Activated CD4-positive, alpha-beta T cell treated with anti-CD3 and anti-CD28 coated beads, Interleukin-2, amount 50 U/mL, for 48 hours (primary cell): ENCODE measurements at places on chromosomes 2 and 18.

DNA sequence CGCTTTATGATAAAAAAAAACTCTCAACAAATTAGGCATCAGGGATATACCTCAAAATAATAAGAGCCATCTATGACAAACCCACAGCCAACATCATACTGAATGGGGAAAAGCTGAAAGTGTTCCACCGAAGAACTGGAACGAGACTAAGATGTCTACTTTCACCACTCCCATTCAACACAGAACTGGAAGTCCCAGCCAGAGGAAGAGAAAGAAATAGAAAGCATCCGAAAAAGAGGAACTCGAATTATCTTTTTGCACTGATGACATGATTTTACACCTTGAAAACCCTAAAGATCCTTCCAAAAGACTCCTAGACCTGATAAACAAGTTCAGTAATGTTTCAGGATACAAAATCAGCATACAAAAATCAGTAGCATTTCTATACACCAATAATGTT lies 121.6 kb downstream of the ZRANB3 start:
- DNase-seq = no peak

GRCh38 chr2:188327518-188328213 lies 36.0 kb downstream of the GULP1 start:
- DNase-seq = no peak

GRCh38 chr18:3634250-3634939 lies 184.4 kb downstream of the TGIF1 start:
- no peak for DNase-seq

- no peak for DNase-seq
These were observed 224.1 kb downstream of the MTX2 start for GRCh38 chr2:176493226-176493825.

GRCh38 chr2:168244318-168244717 lies 3.1 kb downstream of the STK39 start:
- peak; percentile 49 for DNase-seq

DNA sequence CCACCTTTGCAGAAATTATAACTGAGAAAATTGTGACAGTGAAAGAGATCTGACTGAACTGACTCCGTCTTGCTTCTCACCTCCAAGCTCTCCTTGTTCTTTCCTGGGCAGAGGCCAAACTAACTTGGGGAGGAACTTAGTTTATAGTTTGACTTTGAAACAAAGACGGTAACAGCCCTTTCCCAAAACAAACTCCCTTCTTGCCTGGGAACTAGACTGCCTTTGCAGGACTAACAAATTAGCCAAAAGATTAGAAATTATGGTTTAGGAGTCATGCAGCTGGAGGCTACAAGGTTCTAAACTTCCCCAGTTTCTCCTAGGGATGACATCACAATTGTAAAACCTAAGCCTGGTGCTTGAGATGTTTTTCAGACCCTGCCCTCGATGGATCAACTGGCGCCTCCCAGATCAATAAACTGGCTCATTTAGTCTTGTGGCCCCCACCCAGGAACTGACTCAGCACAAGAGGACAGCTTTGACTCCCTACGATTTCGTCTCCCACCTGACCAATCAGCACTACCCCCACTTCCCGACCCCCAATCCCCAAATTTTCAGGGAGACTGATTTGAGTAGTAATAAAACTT lies 137.7 kb downstream of the ALPK2 start:
- no peak for DNase-seq

- DNase-seq = no peak
These were observed 15.2 kb upstream of the SLC8A1 start for GRCh38 chr2:40466935-40467572.

- no peak for DNase-seq
These were observed 358.6 kb upstream of the DLGAP1 start for GRCh38 chr18:4813708-4814107.

- no peak for DNase-seq
These were observed 177.9 kb downstream of the FAM124B start for GRCh38 chr2:224223851-224224555.

- DNase-seq = no peak
These were observed 41.2 kb downstream of the MCFD2 start for GRCh38 chr2:46874236-46874929.

DNA sequence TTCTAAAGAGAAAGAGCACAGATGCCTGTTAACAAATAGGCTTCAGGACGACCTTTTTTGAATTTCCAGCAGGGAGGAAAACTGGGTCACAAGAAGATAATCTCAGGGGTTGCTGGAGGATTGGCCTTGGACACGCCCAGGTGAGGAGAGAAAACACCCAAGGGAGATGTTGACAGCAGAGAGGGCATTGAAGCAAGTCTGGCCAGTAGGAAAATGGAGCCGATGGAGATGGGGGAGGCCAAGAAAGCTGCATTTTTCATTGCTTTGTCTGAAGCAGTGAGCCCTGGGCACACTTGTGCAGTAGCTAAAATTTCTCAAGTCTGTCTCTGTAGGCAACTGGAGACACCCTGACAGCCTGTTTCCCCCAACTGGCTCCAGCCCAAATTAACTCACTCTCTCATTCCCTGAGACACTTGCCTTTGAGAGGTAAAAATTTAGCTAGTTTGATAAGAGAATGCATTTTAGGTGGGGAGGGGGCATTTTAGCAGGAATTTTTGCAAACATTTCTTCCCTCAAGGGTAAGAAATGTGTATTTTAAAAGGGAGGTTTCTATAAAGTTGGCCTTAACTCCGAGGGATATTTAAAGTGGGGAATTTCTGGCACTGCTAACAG lies 165.5 kb downstream of the TGIF1 start:
- no peak for DNase-seq

- DNase-seq = no peak
These were observed 12.8 kb upstream of the SMCHD1 start for GRCh38 chr18:2642771-2643170.

GRCh38 chr18:66630831-66631230 lies 26.9 kb upstream of the CDH19 start:
- no peak for DNase-seq

DNA sequence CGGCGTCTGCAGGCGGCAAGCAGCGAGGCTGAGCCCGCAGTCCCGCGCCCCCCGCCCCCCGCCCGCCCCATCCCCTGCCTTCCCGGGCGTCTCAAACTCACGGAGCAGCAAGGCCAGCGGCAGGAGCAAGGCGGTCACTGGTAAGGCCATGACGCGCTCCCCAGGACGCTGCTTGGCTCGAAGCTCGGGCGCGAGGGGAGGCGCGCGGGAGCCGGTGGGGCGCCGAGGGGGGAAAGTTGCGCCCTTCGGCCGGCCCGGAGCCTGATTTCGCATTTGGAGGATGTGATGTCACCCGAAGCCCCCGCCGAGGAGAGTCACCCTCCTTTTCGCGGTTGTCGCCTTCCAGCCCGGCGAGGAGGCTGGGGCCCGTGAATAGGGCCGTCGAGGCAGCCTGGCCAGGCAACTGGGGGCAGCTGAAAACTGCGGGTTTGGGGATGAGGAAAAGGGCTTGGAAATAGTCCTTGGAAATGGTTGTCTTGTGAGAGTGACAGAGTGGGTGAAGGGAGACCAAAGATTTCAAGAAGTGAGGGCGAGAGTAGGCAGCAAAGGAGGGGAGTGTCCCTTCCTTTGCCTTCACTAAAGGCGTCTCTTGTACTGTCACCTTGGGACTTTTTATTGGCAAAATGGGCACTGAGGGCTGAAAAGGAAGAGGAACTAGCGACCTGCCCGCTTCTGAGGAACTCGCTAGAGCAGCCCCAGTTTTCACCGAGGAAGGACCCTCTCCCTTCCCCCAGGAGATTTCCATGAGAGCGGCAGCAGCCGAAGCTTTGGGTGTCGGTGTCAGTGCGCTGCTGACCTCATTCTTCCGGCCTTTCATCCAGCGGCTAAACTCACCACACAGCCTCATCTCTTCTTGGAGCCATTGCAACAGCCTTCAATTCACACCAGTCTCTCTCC lies at the start of gene CD8A:
TSS of gene CD8A (minus strand) at position 238 of the 897 bp plus-strand sequence. CDS start at position 150, 88 bp downstream.
- no peak for DNase-seq

GRCh38 chr2:187419808-187420207 lies 28.2 kb downstream of the CALCRL start:
- DNase-seq = no peak

GRCh38 chr2:45596761-45597160 lies 14.3 kb downstream of the SRBD1 start:
- DNase-seq = no peak

DNA sequence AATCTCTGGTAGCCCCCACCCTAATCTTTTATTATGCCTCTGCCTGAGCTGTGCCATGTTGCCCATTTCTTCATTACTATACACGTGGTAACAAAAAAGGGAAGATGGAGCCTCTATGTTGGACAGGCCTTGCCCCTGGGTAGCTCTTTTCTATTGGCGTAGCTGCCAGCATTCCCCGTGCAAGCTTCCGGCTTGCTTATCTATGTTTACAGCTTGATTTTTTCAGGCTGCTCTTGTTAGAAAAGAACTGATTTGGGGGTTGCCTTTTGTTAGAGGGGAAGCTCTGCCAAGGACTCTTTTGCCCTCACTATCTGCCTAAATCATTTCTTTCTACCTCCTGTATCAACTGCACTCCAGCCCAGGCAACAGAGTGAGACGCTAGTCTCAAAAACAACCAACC lies 45.5 kb upstream of the ZSWIM2 start:
- no peak for DNase-seq

DNA sequence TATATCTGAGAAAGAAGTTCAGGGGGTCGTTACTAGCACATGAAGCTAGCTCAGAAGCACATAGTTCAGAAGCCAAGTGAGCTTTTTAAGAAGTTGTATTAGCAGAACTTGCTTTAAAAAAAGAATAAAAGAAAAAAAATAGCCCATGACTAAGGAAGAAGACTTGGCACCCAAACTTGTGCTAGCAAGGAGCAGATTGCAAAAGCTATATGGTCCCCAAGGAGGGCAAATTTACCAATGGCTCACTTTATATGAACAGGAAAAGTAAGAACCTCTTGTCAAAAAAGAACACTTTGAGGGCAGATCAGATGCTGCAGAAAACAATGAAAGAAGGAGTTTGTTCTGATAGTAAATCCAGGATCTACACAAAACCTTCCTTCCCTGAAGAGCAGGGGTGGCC lies 486.5 kb upstream of the ACVR2A start:
- no peak for DNase-seq

DNA sequence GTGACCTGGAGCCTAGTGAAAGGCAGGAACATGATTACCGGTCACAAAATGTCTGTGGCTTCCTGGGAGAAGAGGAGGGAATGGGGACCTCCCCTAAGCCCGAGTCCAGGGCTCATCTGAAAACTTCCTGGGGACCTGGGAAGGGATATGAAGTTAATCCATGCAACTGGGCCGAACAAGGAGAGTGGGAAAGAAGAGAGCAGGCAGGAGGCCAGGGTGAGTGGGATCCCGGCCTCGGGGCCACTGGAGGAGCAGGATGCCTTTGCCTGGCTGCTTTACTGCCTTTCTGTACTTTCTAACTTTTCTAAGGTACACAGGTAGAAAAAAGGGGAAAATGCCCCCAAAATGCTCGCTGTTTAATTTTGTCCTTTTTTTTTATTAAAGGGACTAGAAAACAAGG lies 43.4 kb upstream of the MAL start:
- DNase-seq = no peak

DNA sequence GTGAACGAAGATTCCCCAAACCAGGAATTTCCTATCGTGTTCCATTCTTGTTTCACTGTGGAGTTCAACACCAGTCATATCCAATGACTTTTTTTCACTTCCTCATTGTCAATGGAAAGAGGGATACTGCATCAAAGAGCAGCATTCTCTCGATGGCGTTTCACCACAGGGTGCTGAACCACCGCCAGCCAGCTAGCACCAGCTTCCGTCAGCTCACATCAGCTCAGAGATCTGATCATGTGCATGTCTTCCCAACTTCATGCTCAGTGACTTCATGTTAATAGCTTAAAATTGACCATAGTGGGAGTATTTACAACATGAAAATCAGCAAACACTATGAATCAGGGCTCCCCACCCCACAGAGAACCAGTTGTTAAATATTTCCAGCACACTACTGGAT lies 359.9 kb downstream of the TNS1 start:
- no peak for DNase-seq

DNA sequence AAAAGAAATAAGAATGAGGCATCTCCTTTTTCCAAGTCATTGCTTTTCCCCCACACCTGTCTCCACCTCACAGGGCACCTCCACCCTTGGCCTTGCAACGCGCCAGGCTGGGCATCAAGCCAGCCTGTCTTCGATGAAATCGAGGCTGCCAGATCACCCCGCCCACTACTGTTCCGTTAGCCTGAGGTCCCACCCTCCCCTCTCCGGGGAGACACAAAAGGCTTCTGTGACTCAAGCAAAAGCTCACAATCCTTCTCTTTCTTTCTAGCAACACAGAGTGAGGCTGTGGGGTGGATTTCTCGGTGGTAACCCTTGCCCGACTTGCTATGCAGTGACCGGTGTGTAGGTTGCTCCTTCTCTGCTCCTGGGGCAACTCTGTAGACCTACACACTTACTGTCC lies 9.9 kb downstream of the TNP1 start:
- no peak for DNase-seq

- DNase-seq = no peak
These were observed 33.1 kb downstream of the GPC1 start for GRCh38 chr2:240468303-240469238.

DNA sequence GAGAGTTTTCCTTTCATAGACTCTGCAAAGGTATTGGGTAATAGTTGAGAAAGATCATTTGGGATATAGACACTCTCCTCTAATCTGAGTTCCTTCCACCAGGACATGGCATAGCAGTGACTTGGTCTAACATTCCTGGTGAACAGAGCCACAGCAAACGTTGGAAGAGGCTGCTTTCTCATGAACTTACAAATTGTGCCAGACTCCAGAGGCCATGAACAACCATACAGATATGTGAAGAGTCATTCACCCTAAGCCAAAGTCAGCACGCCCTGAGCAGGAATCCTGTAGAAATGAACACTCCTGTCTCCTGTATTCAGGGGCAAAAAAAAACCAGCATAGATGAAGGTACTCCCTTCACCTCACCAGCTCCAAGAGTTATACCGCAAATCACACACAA lies 152.8 kb downstream of the TMEM18 start:
- DNase-seq = no peak

DNA sequence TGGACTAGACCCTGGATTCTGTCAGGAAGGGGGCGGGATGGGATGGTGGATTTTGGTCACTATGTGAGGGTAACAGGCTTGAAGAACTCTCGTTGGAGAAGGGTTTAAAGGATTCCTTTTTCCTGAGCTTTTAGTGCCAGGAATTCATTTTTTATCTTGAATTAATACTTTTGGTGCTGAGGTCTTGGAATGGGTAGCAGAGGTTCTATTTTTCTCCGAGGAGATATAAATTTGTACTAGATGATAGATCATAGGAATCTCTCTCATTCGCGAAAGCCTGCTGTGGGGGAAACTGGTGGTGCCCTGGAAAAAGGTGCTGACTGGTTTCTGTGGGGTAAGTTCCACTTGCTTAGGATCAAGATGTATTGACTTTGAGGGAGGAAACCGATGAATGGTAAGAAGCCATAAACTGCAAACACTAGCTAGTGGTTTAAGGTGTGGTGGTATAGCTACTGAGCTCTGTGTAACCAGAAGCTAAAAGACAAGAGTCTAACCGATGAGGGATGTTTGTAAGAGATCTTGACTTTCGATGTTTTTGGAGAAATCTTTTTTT lies 706 bp downstream of the AGPS start:
- DNase-seq = peak; percentile 37
